ENCODE measurements at places on chromosomes 6 and 20.

GRCh38 chr20:47973519-47974233 lies 188.4 kb upstream of the SULF2 start:
- no peaks in the 10 kb centered on the region for H3K27me3 ChIP-seq
- no peak for DNase-seq
- peaks cover 10% of the 10 kb centered on the region for H3K4me1 ChIP-seq
- peak overlapping the region; percentile 52 for H3K27ac ChIP-seq
- no peak overlapping the region for H3K4me3 ChIP-seq
- no peaks in the 10 kb centered on the region for H3K36me3 ChIP-seq

GRCh38 chr20:51340451-51340840 lies 202.1 kb downstream of the NFATC2 start:
- no peaks in the 10 kb centered on the region for H3K27me3 ChIP-seq
- no peaks in the 10 kb centered on the region for H3K36me3 ChIP-seq
- H3K4me1 ChIP-seq = peaks cover 4% of the 10 kb centered on the region
- DNase-seq = no peak
- H3K27ac ChIP-seq = no peak overlapping the region

GRCh38 chr6:116047173-116047933 lies 13.3 kb downstream of the FRK start:
- H3K36me3 ChIP-seq = no peaks in the 10 kb centered on the region
- no peaks in the 10 kb centered on the region for H3K4me1 ChIP-seq
- no peak for DNase-seq
- no peak overlapping the region for H3K4me3 ChIP-seq

GRCh38 chr6:63805808-63806572 lies 170.4 kb downstream of the PHF3 start:
- no peak for DNase-seq
- H3K4me3 ChIP-seq = no peak overlapping the region
- H3K27me3 ChIP-seq = no peaks in the 10 kb centered on the region
- peaks cover 33% of the 10 kb centered on the region for H3K4me1 ChIP-seq
- peak overlapping the region; percentile 40 for H3K27ac ChIP-seq

- peak overlapping the region; percentile 2 for H3K27ac ChIP-seq
- H3K4me3 ChIP-seq = no peak overlapping the region
- H3K27me3 ChIP-seq = no peaks in the 10 kb centered on the region
- no peak for DNase-seq
- peaks cover 4% of the 10 kb centered on the region for H3K36me3 ChIP-seq
Observed at GRCh38 chr6:158030380-158031300, 49.0 kb downstream of the SYNJ2 start.

GRCh38 chr6:41785689-41786450 lies 1.6 kb upstream of the TOMM6 start:
- H3K4me1 ChIP-seq = peaks cover 73% of the 10 kb centered on the region
- H3K36me3 ChIP-seq = peaks cover 29% of the 10 kb centered on the region
- H3K4me3 ChIP-seq = peak overlapping the region; percentile 79
- peak overlapping the region; percentile 92 for H3K27ac ChIP-seq

DNA sequence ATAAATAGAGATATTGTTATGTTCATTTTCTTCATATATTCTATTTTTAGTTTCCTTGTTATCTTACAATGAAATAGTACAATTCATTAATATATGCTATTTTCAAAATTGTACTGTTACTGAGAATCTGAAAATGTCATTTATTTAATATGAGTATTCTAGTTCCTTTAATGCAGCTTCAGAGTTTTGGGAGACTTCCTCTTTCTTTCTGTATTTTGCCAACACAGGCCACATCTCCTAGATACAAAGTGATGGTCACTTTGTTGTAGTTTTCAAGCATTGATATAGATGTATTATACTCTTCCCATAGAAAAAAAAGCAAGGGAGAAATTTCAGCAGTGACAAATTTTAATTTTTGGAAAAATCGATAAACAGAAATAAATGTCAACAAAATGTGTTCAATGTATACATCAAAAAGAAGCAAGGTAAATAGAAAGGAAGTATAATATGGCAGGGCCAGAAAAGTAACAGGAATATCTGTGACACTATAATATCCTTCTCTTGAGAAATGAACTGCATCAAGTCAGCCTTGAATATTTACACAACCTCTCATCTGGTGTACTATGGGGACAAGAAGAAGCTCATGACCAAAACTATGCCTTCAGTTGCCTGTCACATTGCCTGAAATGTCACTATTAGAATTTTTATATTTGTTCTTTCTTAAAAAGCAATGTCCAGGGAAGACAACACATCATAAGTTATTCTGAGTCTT lies 396.0 kb downstream of the TBC1D32 start:
- H3K36me3 ChIP-seq = no peaks in the 10 kb centered on the region
- no peak for DNase-seq
- H3K4me3 ChIP-seq = no peak overlapping the region

- H3K27ac ChIP-seq = no peak overlapping the region
- no peak for DNase-seq
- no peak overlapping the region for H3K4me3 ChIP-seq
- H3K4me1 ChIP-seq = peaks cover 22% of the 10 kb centered on the region
Observed at GRCh38 chr6:157557559-157557958, 176.6 kb downstream of the ZDHHC14 start.

GRCh38 chr6:111711984-111712752 lies 106.5 kb upstream of the TRAF3IP2 start:
- H3K27ac ChIP-seq = peak overlapping the region; percentile 26
- no peak for DNase-seq
- peaks cover 13% of the 10 kb centered on the region for H3K36me3 ChIP-seq
- peaks cover 11% of the 10 kb centered on the region for H3K27me3 ChIP-seq

GRCh38 chr6:108714766-108715414 lies 133.3 kb upstream of the ARMC2 start:
- no peaks in the 10 kb centered on the region for H3K36me3 ChIP-seq
- no peak overlapping the region for H3K4me3 ChIP-seq
- peaks cover 19% of the 10 kb centered on the region for H3K4me1 ChIP-seq
- H3K27ac ChIP-seq = no peak overlapping the region
- H3K27me3 ChIP-seq = no peaks in the 10 kb centered on the region

- no peak overlapping the region for H3K4me3 ChIP-seq
- H3K36me3 ChIP-seq = no peaks in the 10 kb centered on the region
- peaks cover 9% of the 10 kb centered on the region for H3K4me1 ChIP-seq
- peaks cover 5% of the 10 kb centered on the region for H3K27me3 ChIP-seq
- H3K27ac ChIP-seq = no peak overlapping the region
Observed at GRCh38 chr6:116877743-116878142, 701 bp downstream of the RFX6 start.

- H3K36me3 ChIP-seq = no peaks in the 10 kb centered on the region
- H3K4me3 ChIP-seq = no peak overlapping the region
- no peak for DNase-seq
- no peaks in the 10 kb centered on the region for H3K27me3 ChIP-seq
Observed at GRCh38 chr6:46103441-46104115, 26.2 kb upstream of the ENPP4 start.

GRCh38 chr20:17663040-17663399 lies 19.0 kb downstream of the RRBP1 start:
- DNase-seq = no peak
- peaks cover 4% of the 10 kb centered on the region for H3K36me3 ChIP-seq
- H3K27ac ChIP-seq = peak overlapping the region; percentile 48
- no peak overlapping the region for H3K4me3 ChIP-seq
- no peaks in the 10 kb centered on the region for H3K27me3 ChIP-seq
- H3K4me1 ChIP-seq = peaks cover 6% of the 10 kb centered on the region
